Suprapubic skin (tissue), 4 donors: ENCODE measurements at places on chromosomes 2 and 18.
A peak's percentile ranks its signal among the peaks of the same experiment; 100 is the strongest.

GRCh38 chr18:75249175-75249518, 38.5 kb downstream of the TSHZ1 start:
- H3K27me3 ChIP-seq: no peaks in the 10 kb centered on the region
- no peak for DNase-seq
- H3K4me3 ChIP-seq: no peak overlapping the region
- peak overlapping the region; percentile 84 for H3K27ac ChIP-seq
- H3K4me1 ChIP-seq: peaks cover 44% of the 10 kb centered on the region
- H3K36me3 ChIP-seq: no peaks in the 10 kb centered on the region

DNA sequence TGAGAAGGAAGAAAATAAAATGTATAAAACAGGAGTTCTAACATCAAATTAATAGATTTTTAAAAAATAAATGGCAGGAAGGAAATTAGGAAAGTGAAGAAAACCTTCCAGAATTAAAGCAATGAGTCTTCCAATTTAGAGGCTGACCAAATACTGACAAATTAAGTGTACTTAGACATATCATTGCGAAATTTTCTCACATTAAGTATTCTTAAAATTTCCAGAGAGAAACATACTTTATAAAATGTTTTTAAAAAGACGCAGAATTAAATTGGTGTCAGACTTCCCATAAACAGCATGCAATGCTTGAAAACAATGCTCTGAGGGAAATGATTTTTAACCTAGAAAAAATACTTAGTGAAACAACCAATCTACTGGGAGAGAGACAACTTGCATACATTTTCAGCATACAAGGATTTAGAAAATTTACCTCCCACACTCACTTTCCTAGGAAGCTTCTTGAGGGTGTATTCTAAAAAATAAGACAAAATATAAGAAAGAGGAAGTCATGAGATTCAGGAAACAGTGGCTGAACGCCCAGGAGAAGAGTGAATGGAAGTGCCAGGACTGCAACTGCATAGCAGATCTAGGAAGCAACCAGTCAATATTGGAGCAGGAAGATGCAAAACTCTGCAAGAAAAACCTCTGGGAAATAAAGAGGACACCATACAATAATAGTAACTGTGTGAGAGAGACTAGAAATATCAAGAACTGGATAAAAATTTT, 339.9 kb downstream of the ADCYAP1 start:
- no peak for DNase-seq
- H3K36me3 ChIP-seq: no peaks in the 10 kb centered on the region
- no peak overlapping the region for H3K27ac ChIP-seq
- H3K27me3 ChIP-seq: no peaks in the 10 kb centered on the region

- no peaks in the 10 kb centered on the region for H3K27me3 ChIP-seq
- H3K4me1 ChIP-seq: peaks cover 18% of the 10 kb centered on the region
- DNase-seq: no peak
- no peak overlapping the region for H3K27ac ChIP-seq
- H3K4me3 ChIP-seq: no peak overlapping the region
Observed at GRCh38 chr2:164915566-164915965, 39.8 kb downstream of the SLC38A11 start.

DNA sequence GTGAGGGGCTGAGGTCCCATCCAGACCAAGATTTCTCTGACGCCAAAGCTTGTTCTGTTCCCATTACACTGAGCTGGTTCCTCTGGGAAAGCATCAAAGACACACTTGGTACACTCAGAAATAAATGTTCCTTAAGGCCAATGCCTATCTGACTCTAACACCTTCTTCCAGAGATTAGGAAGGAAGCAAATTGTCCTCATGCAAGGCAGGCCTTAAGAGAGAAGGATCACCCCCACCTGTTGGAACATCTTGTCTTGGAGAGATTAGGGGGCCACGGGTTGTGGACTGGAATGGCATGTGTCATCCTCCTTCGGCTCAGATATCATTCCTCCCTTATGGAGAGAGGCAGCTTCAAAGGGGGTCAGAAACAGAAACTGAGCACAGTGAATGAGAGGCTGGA, 100.2 kb downstream of the ANKRD44 start:
- no peak overlapping the region for H3K4me3 ChIP-seq
- no peaks in the 10 kb centered on the region for H3K36me3 ChIP-seq
- no peaks in the 10 kb centered on the region for H3K27me3 ChIP-seq
- peaks cover 4% of the 10 kb centered on the region for H3K4me1 ChIP-seq

GRCh38 chr2:14285812-14286211, 346.7 kb upstream of the LRATD1 start:
- H3K4me1 ChIP-seq: peaks cover 14% of the 10 kb centered on the region
- H3K36me3 ChIP-seq: no peaks in the 10 kb centered on the region
- no peaks in the 10 kb centered on the region for H3K27me3 ChIP-seq
- DNase-seq: no peak
- H3K4me3 ChIP-seq: no peak overlapping the region

DNA sequence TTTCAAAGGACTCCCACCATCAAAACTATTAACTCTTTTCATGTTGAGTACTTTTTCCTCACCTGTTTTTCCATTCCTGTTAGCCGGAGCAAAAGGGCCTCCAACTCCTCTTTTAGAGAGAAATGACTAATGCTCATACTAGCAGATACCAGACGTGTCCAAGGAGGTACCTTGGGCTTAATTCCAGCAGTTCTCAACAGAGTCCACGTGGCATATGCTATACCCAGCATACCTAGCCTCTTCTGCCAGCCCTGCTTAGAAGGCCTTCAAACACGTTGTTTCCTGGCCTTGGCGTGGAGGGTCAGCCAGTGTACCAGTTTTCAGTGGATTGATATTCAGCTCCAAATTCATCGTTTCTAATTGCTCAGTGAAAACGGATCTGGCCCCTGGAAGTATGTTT, 123.9 kb downstream of the MGAT5 start:
- no peaks in the 10 kb centered on the region for H3K27me3 ChIP-seq
- H3K36me3 ChIP-seq: peaks cover 6% of the 10 kb centered on the region
- no peak for DNase-seq
- no peak overlapping the region for H3K27ac ChIP-seq

- H3K36me3 ChIP-seq: no peaks in the 10 kb centered on the region
- no peak overlapping the region for H3K27ac ChIP-seq
- H3K27me3 ChIP-seq: peaks cover 4% of the 10 kb centered on the region
- H3K4me3 ChIP-seq: no peak overlapping the region
Observed at GRCh38 chr2:233341296-233341695, 13.0 kb upstream of the DGKD start.

- H3K4me3 ChIP-seq: no peak overlapping the region
- no peaks in the 10 kb centered on the region for H3K36me3 ChIP-seq
- H3K27ac ChIP-seq: no peak overlapping the region
- H3K27me3 ChIP-seq: no peaks in the 10 kb centered on the region
Observed at GRCh38 chr2:129465045-129465444, 514.4 kb upstream of the RAB6C start.

DNA sequence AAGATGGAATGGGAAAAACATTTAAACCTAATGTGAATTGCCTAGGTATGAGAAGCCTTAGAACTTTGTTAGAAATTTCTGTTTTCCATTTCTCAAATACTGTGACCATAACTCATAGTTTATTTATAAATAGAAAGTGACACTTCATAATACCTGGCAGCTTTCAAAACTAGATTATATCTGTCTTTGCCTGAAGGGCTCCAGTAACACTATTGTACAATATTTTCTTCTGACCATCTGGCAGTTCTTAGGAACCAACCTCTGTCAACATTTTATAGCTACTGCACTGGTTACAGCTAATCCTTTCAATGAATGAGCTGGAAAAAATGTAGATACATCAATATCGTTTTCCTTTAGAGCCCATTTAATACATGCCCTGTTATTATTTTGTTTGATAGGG, 237.4 kb downstream of the CAMKMT start:
- H3K4me3 ChIP-seq: no peak overlapping the region
- H3K4me1 ChIP-seq: no peaks in the 10 kb centered on the region
- no peak for DNase-seq
- no peaks in the 10 kb centered on the region for H3K27me3 ChIP-seq
- no peak overlapping the region for H3K27ac ChIP-seq
